ENCODE measurements at places on chromosomes 2 and 18.
A peak's percentile ranks its signal among the peaks of the same experiment; 100 is the strongest.

GRCh38 chr2:200399046-200399445 is 92.6 kb downstream of the SPATS2L start:
- no peak for DNase-seq

DNA sequence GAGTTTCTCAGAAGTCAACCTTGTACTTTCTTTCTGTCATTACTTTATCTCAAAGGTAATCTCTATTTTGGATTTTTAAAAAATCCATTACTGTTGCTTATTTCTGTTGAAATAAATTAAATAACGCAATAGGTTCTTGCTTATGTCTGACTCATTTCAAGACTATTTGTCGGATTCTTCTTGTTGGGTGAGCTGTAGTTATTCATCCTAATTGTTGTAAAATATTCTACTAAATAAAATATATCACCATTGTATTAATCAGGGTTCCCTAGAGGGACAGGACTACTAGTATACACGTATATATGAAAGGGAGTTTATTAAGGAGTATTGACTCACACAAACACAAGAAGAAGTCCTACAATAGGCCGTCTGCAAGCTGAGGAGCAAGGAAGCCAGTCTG is 403.9 kb upstream of the CYRIA start:
- no peak for DNase-seq

DNA sequence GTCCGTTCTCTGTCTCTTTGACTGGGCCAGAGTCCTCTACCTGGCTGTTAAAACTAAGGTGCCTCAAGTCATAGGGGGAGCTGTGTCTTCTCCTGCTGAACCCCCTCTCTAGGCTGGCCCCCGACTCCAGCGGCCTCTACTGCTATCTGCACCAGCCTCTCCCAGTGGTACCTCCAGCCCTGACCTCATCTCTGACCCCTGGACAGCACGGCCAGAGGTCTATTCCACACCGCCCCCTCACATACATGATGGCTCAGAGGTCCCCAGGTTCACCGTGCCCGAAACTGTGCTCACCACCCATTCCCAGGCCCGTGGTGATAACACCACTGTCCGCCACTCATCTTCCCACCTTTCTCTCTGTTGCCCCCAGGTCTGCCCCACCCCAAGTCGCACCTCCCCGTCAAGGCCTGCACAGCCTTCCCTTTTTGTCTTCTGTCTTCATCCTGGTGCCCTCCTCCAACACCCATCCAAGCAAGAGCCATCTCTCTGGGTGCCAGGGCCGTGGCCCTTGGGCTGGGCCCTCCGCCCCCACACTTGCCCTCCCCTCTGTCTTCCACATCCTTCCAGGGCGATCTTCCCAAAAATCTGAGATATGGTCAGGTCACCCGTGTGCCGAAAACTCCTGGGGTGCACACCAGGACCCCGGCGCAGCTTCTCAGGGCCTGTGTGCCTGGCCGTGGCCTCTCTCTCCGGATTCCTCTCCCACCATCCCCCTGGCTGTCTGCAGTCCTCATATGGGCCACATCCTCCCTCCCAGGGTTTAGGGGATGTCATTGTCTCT is 134.4 kb upstream of the ID2 start:
- DNase-seq = no peak

GRCh38 chr2:144519934-144520731 is at the start of gene ZEB2:
Gene ZEB2 (minus strand): TSS chr2:144520119. CDS start chr2:144517350, 2,769 bp downstream.
- DNase-seq = no peak

DNA sequence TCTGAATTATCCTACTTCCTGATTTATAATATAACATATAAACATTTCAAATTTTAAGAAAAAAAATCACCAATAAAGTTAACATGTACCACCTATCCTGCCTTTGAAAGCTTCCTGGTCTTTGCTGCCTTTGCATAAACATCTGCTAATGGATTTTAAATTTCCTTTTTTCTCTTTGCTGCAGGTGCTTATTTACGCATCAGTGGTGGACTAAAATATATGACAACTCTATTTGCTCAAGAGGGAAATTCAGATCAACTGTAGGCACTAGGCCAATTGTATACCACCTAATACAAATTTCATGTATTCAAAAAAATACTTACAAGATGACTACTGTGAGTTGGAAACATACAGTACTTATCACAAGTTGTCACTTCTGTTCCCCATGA is 57.2 kb downstream of the RAD51AP2 start:
- no peak for DNase-seq

DNA sequence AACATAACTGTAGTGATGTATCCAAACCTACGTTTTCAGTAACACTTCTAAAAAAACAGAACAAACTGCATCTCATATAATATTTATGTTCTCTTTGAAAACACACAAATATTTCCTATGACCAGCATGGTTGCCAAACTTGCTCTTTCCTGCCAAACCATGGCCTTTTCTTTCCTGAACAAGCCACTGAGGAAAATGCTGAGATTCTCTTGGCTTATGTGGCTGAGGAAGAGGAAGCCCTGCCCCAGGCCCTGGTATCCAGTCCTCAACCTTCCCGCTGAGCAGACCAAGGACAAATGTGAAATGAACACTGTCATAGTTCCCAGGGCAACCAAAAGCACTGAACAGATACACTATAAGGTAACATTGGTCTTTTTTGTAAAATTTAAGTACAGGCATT is 35.9 kb upstream of the NARS1 start:
- DNase-seq = no peak

GRCh38 chr2:200578778-200579177 is 7.0 kb upstream of the AOX1 start:
- DNase-seq = no peak

GRCh38 chr2:51511002-51511401 is 479.1 kb upstream of the NRXN1 start:
- no peak for DNase-seq

DNA sequence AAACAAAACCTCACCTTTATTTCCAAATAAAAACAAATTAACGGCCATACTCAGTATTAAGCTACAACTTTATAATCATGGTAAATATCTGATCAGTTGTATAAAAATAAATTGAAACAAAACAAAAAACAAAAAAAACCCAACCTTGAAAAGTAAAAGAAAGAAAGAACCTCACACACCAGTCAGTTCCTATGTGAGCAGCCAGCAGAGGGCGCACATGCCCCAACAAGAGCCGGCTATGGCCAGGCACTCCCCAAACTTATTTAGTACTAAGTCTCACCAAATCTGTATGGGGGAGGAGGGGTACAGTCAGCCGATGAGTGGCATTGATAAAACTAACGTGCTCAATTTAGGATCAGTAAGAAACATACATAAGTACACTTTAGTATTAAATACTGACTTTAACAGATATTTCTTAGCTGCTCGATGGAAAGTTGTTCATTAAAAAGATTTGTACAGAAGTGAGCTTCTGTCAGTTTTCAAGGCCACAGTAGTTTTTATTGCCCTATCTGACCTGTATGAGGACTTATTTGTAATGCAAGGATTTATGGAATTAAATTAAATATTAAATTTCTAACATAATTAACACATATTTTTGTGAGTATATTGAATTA is 172.6 kb downstream of the TCF4 start:
- peak; percentile 44 for DNase-seq

DNA sequence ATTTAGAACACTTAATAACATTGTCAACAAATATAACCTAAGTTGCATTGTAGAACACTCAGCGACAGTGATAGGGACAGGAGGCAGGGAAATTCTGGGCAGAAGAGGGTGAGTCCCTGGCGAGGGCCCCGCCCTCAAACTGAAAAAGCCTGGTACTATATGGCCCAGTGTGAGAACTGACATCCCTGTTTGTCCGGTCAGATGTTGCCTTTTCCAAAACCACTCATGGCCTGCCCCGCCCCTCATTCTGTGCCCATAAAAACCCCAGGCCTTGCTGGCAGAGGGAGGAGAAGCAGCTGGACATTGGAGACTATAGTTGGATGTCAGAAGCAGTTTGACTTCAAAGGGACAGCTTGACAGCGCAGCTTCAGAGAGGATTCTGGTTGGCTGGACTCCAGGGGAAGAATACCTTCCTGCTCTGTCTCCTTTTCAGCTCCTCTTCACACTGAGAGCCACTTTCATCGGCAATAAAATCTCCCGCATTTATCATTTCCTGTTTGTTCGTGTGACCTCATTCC is 47.0 kb downstream of the FAM117B start:
- DNase-seq = no peak

DNA sequence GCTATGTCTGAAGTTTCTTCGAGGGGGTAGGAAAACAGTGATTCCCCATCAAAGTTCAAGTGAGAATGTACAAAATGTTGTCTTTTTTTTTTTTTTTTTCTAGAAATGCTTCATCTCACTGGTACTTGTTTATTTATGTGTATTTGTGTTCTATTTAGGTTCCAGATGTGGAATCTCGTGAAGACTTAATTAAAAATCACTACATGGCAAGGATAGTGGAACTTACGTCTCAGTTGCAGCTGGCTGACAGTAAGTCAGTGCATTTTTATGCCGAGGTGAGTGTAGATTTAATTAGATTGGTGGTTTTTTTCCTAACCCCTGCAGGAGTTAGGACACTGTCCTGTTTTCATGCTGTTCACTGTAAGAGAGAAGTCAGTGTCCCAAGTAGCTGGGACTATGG is 22.8 kb upstream of the STON1 start:
- DNase-seq = no peak

DNA sequence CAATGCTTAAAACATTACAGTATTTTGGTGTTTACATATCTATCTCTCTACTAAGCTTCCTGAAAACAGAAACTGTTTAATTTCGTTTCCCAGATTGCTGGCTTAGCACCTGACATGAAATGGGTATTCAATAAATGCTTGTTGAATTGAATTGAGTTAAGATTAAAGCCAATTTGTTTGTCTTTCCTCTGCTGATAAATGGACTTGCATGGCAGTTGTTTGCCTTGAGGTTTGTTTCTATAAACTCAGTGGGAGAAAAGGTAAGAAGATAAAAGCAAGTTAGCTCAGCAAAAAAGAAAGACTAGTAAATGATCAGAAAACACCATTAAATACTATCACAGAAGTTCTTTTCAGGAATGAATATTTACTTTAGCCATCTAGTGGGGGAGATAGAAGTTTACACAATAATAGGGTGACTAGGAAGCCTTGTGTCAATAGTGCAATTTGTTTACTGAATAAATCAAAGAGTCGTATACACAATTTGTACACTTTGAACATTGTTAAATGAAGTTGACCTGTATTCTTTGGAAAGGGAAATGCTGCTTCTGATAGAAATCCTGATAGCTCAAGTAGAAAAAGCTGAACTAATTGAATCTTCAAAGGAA is 754.5 kb upstream of the FAM98A start:
- DNase-seq = no peak

GRCh38 chr2:202378001-202378400 is 1.9 kb downstream of the BMPR2 start:
- DNase-seq = no peak

GRCh38 chr2:182542501-182543258 is 115.8 kb upstream of the PDE1A start:
- DNase-seq = no peak

DNA sequence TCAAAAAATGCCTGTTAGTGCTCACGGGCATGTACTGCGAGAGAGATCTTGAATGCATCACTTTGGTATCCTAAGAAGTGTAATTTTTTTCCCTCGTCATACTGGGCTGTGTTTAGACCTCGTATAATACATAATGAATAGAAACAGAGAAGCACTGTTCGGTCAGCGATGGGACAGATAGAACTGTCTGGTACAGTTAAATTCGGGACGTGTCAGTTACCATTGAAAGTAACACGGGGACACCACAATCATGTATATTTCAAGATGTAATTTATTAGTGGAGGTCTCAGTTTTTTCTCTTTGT is 1.8 kb downstream of the PKP4 start:
- DNase-seq = no peak

DNA sequence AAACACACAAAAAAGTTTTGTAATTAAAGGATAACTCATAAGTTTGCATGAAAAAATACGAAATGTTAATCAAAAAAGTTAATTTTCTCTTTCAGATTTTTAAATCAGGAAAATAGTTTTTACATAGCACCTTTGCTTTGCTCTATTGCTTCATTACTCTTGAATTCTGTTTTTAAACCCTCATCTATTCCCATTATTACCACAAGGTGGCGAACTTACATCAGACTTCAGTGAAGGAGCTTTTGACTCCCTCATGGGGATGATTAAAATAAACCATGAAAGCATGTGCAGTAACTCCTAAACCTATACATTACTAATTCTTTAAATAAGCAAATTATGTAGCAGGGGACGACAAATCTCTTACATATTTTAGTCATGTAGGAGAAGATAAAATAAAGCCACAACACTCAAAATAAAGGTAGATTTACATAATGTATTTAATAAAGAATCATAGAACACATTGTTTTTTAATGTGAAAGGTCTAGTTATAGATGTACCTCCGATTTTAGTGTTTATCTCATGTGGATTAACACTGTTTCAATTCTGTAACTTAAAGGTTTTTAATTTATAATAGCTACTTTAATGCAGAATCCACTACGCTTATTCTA is 105.2 kb downstream of the NETO1 start:
- DNase-seq = no peak

DNA sequence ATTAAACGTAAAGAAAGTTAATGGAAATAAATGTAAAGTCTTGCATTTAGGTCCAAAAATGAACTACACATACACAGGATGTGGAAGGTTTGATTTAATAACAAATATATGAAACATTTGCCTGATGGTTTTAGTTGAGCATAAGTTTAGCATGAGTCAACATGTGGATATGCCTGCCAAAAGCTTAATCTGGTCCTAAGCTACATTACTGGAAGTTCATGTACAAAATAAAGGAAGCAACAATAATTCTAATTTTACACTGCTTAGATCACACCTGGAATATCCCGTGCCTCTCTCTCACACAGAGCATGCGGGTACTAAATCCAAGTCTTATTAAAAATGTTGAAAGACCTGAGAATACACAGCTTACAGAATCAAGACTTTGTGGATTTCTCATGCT is 276.5 kb upstream of the NRP2 start:
- no peak for DNase-seq

GRCh38 chr2:200040831-200041230 is 85.4 kb downstream of the MAIP1 start:
- DNase-seq = no peak

- no peak for DNase-seq
Measured at GRCh38 chr2:118388771-118389170, 300.5 kb downstream of the INSIG2 start.

- DNase-seq = no peak
Measured at GRCh38 chr2:84238907-84239306, 220.2 kb downstream of the SUCLG1 start.

DNA sequence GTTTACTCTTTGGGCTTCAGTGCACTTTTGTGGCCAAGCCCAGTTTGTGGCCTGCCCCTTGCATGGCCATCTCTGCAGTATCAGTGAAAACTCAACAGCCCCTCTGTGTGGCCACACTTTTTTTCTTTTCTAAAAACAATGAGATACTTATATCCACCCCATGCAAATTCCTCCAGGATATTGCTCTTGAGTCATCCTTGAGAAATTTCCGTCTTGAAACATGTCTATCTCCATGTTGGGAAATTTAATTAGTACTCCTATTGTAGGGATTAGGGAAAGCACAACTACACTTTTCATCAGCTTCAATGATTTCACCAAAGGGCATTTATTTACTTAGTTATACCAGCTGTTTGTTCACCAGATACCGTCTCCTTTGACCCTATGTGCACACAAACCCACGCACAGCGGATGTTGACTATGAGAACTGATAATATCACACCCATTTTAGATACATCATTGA is 993.1 kb downstream of the TSN start:
- no peak for DNase-seq

Data from CD4-positive, alpha-beta T cell (primary cell).